Tibial nerve (tissue), 4 donors: ENCODE measurements at places on chromosomes 4 and X.

DNA sequence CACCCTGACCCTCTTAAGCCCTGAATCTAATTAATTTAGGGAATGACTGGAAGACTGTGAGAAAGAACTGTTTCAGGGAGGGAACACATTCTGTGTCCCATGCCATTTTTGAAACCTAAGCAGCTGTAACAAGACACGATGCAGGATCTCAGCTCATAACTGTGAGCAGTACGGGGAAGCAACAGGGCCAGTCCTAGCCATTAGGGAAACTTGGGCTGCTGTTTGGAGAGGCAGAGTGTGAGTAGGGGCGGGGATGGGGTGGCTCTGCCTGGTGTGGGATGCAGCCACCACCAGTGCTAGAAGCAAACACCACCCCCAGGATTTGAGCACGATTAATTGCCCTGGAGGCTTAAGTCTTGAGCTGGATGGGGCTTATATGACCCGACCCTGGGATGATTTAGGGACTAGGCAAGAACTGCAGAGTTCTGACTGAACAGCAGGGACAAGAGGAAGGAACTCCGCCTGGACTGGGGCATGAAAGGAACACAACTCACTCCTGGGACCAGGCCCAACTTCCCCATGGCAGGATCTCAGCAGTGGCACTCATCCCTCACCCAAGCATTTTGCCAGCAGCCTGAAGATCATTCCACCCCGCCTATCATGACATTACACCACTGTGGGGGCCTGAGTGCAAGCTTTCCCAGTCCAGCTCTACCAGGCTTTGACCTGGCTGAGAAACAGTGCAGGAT lies 43.1 kb downstream of the ATRX start:
- no peak for DNase-seq

DNA sequence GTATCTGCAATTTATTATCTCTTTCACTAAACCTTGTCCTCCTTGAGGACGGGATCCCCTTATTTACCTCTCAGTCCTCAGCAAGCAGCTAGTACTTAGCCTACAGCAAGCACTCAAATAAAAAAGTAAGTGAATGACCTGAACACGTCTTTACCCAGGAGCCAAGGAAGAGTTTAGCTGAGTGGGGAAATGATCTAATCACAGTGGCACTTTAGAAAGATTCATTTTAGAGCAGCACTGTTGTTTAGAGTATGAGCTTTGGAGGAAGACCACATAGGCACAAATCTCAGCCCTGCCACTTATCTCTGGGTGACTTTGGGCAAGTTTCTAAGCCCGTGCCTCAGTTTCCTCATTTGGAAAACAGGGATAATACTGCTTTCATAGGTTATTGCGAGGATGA lies 2.7 kb downstream of the FAM120C start:
- DNase-seq, result no peak

DNA sequence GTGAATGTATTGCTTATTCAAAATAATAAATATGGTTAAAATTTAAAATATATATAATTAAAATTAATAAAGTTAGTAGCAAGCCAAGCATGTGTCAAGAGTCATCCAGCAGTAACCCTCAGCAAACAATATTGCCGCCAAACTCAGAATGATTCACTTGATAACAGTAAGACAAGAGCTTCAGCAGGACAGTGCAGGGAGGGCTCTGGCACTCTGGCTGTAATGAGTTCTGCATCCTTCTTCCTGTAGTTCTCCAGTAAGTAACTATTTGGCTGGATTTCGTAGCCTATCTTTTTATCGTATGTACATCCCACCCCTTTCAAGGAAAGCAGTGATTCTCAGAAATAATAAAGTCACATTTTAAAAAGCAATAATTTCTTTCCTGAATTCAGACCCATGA lies 17.6 kb downstream of the OTUD6A start:
- no peak for DNase-seq

- DNase-seq, result no peak
These were observed 114.8 kb downstream of the BCOR start for GRCh38 chrX:39982948-39983347.

GRCh38 chr4:7384929-7385890 lies 49.5 kb downstream of the PSAPL1 start:
- no peak for DNase-seq

- DNase-seq, result peak; percentile 38
These were observed 85.3 kb upstream of the RBPJ start for GRCh38 chr4:26235500-26235899.

GRCh38 chr4:71294301-71294700 lies 44.5 kb upstream of the SLC4A4 start:
- no peak for DNase-seq

- DNase-seq, result no peak
These were observed 131.6 kb upstream of the TENM3 start for GRCh38 chr4:182111586-182111985.

DNA sequence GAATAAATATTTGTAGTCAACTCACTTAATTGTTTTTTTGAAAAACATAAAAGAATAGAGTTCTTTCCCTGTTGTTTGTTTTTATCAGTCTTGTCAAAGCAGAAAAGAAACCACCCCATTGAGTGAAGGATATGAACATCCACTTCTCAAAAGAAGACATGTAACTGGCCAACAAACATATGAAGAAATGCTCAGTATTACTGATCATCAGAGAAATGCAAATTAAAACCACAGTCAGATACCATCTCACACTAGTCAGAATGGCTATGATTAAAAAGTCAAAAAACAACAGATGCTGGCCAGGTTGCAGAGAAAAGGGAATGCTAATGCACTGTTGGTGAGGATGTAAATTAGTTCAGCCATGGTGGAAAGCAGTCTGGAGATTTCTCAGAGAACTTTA lies 326.1 kb upstream of the EMCN start:
- DNase-seq, result no peak

DNA sequence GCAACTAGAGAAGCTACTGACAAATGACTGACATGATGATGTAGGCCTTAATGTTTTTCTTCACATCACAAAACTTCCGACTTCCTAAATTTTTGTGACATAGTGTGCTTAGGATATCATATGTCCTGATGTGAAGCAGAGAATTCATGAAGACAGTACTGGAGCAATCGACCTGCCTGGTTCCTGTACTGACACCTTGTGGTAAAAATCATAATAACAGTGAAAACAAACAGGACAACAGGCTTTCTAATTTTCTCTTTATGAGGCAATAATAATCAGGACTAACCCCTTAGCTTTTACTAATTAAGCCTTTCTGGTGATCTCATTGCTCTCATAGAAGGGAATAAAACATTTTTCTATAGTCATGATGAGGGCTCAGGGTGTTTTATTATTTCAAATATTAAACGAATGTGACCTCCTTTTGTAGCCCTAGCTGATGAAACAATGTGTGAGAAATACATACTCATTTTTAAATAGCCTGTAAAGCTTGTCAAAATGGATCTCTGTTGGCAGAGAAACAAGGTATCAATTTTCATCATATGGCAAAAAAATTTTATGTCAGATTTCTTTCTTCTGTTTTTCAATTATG lies 158.4 kb downstream of the TENT5D start:
- DNase-seq, result no peak

- DNase-seq, result no peak
These were observed 227.2 kb downstream of the ANK2 start for GRCh38 chr4:113276464-113277170.

DNA sequence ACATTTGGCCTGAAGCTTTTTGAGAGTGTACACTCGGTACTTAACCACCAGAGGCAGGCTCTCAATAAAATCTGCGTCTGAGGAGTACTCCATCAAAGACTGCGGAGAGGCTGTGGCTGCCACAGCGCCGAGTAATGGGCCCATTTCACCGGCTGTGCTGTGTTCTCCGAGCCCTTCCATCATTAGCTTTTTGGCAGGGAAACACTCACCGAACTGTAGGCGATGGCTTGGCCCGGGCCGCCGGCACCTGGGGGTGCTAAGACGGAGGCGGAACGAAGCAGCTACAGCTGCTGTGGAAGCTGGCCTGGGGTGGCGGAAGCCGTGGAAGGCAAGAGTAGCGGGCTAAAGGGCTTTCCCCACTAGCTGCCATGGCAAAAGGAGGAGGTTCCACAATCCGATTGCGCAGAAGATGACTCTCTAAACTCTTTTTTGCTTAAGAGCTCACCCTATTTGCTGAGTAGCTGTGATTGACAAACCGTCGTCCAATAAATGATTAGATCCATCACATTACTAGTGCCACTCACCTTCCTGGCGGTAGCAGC lies 48.5 kb upstream of the PABPC1L2A start:
- no peak for DNase-seq

- no peak for DNase-seq
These were observed 370.5 kb upstream of the HS3ST1 start for GRCh38 chr4:11799196-11799595.

DNA sequence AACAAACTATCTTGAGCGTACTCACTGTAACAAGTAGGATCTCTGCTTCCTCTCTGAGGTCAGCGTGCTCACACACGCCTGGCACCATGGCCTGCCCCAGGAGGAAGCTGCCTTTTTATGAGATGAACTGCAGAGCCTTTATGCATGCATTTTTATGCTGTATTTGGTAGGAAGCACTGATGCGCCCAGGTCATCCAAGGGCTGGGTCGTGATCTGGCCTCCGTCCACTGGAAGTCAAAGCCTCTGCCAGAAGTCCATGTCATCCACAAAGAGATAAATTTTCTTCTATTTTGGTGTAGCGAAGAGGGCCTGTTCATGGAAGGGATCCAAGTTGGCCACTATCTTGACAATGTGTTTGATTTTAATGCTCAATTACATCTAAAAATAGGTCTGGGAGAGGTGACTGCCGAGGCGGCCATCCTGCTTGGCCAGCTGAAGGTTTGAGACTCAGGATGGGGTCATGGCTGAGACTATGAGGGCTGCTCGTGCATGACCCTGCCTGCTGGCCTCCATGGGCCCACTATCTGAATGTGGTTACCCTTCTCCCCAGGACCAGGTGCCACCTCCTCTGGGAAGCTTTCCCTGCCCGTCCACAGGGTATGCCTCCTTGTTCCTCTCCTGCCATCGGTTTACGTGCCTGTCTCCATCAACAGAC lies 50.3 kb downstream of the HTRA3 start:
- no peak for DNase-seq

- DNase-seq, result no peak
These were observed 878.4 kb upstream of the FRG1 start for GRCh38 chr4:189062047-189062820.

- no peak for DNase-seq
These were observed 29.9 kb downstream of the FGFRL1 start for GRCh38 chr4:1041147-1041935.

- no peak for DNase-seq
These were observed 529 bp downstream of the DHRSX start for GRCh38 chrX:2500091-2500802.

DNA sequence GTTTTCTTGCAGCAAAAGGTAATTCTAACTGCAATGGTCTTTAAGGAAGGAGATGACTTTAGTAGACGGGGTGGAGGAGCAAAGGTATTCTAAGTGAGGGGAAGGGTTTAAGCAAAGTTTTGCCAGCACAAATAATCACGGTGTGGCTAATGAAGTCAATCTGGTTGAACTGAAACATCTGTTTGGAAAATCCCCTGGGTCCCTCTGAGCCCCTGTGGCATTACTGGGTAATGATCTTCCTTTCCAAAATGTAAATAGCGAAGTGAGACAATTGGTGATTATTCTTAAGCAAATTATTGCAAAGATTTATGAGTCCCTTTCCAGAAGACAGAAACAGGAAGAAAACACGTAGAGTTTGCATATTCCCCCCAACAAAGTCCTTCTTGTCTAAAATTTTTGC lies 47.2 kb downstream of the FGFBP1 start:
- no peak for DNase-seq

GRCh38 chr4:131551306-131551705 lies 1597.8 kb upstream of the PCDH10 start:
- no peak for DNase-seq

- no peak for DNase-seq
These were observed 724.3 kb downstream of the ARAP2 start for GRCh38 chr4:35520059-35520458.

- no peak for DNase-seq
These were observed 37.9 kb downstream of the SGMS2 start for GRCh38 chr4:107862658-107863057.

GRCh38 chr4:26024079-26024478 lies 110.1 kb downstream of the SMIM20 start:
- no peak for DNase-seq

DNA sequence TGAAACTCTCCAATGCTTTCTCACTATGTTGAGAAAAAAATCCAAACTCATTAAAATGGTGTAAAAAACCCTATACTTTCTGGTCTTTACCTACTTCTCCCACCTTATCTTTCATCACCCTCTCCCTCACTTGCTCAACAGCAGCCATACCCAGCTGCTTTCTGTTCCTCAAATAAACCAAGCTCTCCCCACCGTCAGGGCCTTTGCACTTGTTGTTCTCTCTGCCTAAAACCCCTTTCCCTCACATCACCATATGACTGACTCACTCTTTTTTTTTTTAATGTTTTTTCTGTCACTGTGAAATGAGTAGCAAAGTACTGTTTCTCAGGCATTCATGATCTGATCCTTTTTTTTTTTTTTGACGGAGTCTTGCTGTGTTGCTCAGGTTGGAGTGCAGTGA lies 122.3 kb upstream of the TMEM164 start:
- DNase-seq, result no peak

GRCh38 chr4:62402088-62402806 lies 1202.1 kb downstream of the ADGRL3 start:
- no peak for DNase-seq

DNA sequence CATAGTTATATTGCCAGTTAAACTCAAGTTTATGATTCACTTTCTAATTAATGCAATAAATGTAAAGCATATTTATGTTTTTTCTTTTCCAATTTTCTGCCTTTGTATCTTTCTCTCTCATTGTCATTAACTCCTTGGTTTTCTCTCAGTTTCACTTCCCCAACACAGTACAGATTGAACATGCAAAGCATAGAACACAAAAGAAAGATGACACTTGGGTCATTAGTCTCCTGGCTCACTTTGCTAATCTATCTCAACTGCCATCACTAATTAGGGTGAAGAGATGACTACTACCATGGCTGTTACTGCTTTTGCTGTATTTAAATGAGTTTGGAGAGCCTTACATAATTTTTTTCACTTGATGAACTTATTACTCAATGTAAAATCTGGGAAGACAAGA lies 12.3 kb upstream of the NAA11 start:
- no peak for DNase-seq

GRCh38 chrX:49760290-49760890 lies 64.6 kb upstream of the PAGE1 start:
- no peak for DNase-seq

DNA sequence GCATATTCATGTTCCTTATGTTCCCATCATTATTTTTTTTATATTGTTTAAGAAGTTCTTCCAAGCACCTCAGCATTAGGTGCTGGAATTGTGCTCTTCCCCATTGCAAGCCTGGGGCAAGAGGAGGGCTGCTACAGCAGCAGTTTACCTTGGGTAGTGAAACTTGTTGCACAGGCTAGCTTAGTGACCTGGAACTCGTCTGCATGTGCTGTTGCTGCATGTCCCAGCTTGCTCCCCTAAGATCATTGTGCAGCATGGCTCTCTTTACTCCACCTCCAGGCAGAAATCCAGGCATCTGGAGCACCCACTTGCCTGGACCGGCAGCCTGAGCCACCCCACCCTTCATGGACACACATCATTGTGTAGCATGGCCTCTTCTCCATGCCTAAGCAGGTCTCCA lies 776.0 kb downstream of the GLUD2 start:
- DNase-seq, result no peak
